Hematopoietic multipotent progenitor cell (in vitro differentiated cells): ENCODE measurements at places on chromosomes 7 and 10.

DNA sequence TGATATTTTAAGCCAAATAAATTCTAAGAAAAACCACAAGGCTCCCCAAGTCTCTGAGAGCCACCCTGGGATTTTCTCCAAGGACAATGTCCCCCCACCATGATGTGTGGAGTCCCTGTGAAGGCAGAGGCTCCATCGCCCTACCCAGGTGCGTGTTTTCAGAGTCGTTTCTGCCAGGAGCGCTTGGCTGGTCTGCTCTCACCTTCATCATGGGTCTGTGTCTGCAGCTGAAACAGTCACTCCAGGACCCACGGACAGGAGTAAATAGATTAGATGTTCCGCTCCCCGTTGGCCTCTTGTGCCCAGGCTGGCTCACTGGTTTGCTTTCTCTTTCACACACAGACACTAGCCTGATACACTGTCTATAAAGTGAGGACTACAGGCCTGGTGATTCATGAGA lies 217.5 kb downstream of the SFMBT2 start:
- no peak for DNase-seq

DNA sequence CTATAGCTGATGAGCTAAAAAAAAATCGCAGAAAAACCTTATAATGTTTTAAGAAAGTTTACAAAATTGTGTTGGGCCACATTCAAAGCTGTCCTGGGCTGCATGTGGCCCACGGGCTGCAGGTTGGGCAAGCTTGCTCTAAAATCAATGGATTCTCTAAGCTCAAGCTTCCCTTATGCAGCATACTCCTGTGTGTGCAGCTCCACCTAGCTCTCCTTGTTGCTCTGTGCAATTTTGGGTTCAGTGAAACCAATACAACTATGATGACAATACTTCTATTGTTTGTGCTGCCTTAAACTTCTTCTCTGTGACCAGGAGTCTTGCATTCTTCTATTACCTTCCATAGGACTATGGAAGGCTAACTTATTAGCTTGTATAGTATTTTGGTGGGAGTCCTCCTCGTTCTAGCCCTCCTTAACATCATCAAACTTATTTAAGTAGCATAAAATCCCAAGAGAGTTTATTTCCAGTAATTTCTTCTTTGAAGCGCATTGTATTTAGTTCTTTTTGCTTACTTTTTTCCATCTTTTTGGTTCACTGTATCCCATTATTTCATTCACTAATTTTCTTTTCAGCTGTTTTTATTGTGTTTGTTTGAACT lies 170.9 kb upstream of the SMIM30 start:
- DNase-seq: peak; percentile 24

DNA sequence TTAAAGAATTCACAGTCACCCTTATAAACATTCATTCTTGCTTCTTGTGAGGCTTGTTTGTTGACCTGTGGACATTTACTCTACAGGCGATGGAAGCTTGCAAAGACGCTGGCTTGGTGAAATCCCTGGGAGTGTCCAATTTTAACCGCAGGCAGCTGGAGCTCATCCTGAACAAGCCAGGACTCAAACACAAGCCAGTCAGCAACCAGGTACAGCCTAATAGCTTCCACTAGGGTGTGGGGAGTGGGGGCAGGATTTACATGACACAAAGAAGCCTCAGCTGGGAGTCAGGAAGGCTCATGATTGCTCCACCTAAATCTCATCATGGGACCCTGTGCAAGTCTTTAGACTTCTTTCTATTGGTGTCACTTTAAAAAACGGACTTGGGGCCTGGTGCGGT lies 29.0 kb downstream of the AKR1D1 start:
- DNase-seq: no peak

GRCh38 chr10:74922921-74923320 lies 96.5 kb downstream of the KAT6B start:
- no peak for DNase-seq

DNA sequence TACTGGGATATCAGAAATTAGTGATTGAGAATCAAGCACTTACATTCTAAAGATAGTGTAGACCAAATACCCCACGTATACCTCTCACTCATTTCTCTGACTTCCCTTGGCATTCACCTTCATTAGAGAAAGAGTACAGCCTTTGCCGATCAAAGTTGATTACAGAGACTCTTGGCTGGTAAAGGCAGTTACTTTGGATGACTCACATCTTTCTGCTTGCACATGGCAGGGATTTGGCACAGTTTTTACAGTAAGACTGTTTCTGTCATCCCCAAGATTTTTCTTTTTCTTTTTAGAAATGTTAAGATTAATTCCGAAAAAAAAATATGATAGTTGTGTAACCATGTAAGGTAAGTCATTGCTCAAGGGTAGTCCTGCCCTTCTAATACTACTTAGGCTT lies 143.0 kb downstream of the TSPAN12 start:
- no peak for DNase-seq

DNA sequence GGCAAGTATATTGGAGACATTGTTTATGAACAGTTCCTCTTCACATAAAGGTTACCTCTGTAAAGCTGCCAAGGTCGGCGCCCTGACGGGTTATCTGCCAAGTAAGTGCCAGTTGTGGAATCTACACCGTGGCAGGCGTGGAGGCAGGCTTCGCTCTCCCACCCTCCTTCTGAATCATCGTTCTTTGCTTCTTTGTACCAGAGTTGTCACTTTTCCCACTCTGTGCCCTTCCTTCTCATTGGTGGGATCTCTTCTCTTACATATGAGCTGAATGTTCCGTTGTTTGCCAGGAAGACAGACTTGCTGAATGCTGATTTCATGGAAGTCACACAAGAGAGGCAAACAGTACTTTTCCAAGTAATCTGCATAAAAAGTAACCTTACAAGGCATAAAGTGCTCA lies 40.6 kb upstream of the PTPRZ1 start:
- no peak for DNase-seq

DNA sequence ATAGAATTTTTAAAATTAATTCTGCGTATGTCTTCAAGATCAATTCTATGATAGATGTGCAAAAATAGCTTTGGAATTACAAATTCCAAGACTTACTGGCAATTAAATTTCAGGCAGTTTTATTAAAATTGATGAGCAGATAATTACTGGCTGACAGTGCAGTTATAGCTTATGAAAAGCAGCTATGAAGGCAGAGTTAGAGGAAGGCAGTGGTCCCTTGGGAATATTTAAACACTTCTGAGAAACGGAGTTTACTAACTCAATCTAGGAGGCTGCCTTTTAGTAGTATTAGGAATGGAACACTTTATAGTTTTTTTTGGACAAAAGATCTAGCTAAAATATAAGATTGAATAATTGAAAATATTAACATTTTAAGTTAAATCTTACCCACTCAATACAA lies 70.8 kb downstream of the CFTR start:
- no peak for DNase-seq

DNA sequence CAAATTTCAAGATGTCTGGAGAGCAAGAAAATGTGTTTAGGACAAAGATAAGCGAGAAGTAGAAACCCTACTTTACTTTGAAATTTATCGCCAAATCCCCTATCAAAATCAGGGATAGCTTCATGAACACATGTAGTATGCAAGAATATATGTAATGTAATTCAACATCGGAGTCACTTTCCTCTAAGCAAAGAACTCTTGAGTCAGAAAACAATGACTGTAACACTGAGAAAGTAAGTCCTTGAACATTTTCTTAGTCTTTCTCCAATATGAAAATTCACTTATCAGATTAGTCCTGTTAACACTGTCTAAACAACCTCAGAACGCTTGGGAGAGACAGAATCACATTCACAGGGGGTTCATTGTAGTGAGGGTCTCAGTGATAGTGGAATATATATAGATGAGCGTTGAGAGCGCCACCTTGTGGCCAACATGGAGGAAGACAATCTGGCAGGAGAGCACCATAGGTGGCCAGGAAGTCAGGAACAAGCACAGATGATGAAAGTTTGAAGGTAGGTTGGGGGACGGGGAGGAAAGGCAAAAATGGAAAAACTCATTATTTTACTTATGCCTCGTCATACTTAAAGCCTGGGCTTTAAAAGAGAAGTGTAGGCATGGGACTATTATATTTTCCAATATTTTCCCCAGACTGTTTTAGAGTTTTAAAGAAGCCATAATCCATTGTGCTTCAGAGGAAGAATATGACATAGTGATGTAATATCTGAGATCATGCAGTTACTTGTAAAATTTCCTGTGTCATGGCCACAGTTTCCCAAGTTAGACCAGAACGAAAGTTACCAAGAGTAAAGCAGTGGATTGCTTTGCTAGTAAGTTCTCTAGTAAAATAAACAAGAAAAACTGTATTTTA lies 115.5 kb upstream of the GNAI1 start:
- DNase-seq: peak; percentile 16

- no peak for DNase-seq
These were observed 97.7 kb upstream of the ZPBP start for GRCh38 chr7:50190776-50191175.

DNA sequence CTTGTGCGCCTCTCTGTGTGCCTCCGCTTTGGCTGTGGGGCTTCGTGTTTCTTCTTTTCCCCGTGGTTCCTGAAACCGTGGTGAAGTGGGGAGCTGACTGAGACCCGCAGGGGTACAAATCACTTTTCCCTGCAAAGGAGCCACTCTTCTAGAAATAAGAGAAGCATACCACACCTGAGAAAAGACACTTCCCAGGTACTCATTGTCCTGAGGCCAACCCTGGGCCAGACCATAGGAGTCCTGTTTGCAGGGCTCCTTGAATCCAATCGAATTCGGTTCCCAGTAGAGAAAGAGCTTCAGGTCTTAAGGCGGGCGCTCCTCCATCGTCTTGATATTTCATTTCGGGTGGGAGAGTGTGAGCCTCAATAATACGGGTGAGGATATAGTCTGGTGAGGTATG lies 32.4 kb upstream of the ZNF273 start:
- DNase-seq: no peak

DNA sequence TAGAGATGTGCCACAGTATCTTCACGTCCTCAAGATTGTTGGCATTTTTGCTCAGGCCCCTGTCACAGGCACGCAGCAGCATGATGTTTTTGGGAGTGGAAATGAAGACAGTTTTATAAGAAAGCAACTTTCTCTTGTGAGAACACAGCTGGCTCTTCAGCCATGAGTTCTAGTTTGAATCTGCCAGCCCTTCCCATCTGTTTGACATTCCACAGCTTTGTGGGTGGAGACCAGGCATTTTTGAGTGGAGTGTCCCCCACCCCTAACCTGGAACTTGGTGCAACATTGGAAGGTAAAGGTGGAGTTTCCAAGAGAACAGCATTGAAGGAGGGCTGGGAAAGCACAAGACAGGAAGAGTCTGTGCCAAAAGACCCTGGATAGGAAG lies 253.1 kb upstream of the IGFBP3 start:
- DNase-seq: no peak

DNA sequence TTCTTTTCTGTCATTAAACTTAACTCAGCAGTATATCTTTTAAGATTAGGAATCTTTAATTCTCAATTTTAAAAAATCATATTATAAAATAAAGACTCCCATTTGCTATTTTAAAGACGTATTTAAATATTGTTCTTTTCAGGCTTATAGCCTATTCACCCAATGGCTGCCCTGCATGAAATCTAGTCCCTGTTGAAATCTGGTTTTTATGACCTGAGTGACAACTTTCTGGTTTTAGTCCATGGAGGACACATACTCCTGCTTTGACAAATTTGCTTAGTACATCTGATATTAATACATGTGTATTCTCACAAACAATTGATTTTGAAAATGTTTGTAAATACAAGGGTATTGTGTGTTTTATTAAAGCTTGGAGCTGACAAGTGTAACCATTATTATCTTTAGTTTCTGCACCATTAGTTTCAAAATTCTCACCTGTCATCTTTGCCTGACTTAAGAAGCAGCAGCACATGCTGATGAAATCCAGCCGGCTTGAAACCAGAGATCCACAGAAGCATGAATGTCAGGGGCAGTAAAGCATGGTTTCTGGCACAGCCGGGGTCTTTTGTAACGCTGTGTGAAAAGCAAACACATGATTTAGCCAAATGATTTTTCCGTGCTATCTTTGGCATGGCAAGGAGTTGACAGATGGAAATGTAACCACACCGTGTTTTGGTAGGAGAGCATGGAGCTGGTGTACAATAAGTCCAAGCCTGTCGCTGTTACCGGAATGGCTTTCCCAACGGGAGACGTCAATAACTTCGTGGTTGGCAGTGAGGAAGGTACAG lies 262.8 kb downstream of the DYNC1I1 start:
- no peak for DNase-seq

DNA sequence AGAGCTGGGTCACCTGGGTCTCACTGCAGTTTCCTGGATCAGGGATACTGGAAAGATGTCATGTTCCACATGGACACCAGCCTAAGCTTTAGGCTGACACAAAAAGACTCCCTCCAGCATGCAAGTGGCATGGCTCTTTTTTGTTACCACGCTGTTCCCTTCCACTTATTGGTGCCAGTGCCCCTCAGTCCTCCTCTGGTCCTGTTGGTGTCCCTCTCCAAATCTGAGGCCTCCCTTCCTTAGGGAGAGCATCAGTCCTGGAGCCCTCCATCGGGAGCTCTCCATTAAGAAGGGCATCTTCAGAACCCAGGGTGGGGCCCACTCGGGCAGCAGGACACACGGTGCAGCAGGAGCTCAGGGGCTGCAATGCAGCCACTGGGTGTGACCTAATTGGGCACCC lies 76.1 kb upstream of the LRRC18 start:
- DNase-seq: no peak

DNA sequence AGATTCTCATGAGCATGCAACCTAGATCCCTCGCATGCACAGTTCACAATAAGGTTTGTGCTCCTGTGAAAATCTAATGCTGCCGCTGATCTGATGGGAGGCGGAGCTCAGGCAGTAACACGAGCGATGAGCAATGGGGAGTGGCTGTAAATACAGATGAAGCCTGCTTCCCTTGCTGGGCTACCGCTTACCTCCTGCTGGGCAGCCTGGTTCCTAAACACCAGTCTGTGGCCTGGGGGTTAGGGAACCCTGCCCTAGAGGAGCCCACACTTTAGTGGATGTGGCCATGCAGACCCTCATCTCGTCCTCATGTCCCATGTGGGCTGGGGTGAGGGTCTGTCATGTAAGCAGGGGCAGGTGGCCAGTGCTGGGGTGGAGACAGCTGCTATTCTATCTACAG lies 417.6 kb downstream of the GLRX3 start:
- no peak for DNase-seq

DNA sequence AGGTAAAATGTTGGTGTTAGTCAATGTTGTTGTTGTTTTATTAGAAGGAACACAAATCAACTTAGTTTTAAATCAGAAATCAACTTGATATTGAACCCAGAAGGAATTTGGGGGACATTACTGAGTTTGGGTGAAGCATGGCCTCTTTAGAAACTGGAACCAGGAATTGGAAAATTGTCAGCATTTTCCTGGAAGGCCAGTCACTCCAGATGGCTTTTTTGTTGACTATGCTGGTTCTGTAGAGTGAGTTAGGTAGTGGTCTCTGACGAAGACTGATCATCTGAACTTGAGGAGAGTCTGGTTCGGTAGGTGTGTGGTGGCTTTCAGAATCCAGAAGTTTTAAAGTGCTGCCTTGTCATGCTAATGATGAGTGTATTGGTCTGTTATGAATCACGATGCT lies 111.5 kb downstream of the BMPER start:
- no peak for DNase-seq

GRCh38 chr7:77791956-77792355 lies 6.3 kb downstream of the TMEM60 start:
- DNase-seq: no peak

DNA sequence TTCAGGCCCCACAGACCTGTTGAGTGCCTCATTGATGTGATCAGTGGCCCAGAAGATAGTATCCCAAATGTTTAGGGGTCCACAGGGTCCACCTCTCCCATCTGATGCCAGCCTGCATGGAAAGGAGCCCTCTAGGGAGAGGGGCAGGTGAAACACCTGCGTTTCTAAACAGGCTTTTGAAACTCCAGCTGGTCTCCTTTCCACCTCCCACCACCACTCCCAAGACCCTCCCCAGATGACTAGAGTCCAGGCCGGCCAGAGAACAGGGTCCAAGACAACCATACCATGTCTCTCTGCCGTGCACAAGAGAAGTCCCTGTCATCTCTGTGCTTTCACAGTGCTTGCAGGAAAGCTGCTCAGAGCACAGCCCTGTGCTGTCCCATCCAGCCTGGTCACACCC lies 105.0 kb upstream of the NANOS1 start:
- DNase-seq: no peak
